T-helper 22 cell (primary cell): ENCODE measurements at places on chromosomes 16 and 17.

- DNase-seq = no peak
These were observed 20.0 kb upstream of the CACNG4 start for GRCh38 chr17:66944351-66945146.

- no peak for DNase-seq
These were observed at the start of gene JPH3 for GRCh38 chr16:87602001-87602775. JPH3 (plus strand) TSS chr16:87602508; CDS start chr16:87603147, 639 bp downstream.

DNA sequence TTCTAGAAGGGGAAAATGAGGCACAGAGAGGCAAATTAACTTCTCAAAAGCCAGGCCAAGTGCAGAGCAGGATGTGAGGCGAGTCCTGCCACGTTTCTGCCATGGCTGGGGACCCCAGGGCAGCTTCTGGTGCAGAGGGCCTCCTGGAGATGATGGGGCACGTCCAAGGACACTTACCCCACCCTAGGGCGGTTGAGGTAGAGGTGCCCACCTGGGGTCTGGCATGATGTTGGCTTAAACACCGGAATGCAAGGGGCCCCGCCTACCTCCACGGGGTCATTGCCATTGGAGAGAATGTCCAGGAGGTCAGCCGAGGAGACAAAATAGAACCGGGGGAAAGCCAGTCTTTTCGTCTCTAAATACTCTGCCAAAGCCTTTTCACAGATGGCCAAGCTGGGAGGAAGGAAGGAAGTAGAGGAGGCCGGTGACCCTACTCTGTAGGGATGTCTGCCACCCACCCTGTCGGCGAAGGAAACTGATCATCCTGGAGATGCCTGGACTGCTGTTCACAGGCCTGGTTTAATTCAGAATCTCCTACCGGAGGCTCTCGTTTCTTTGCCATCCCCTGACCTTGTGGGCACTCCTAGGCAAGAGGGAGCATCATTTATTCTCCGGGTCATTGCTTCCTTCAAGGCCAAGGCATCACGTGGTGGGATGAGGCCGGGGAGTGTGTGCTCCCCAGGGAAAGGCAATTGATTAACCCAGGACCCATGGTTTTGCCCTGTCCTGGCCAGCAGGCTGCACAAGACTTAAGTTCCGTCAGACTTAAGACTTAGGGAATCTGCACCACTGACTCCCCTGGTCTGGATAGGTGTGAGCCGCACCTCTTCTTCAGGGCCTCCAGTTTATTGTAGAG is 70.5 kb downstream of the DNAH17 start:
- DNase-seq = no peak

GRCh38 chr17:50468304-50469207 is at the start of gene CHAD:
CHAD (minus strand) TSS chr17:50468880; CDS start chr17:50468813, 67 bp downstream.
- DNase-seq = no peak

- DNase-seq = no peak
These were observed 3.9 kb downstream of the GFAP start for GRCh38 chr17:44911133-44912001.

DNA sequence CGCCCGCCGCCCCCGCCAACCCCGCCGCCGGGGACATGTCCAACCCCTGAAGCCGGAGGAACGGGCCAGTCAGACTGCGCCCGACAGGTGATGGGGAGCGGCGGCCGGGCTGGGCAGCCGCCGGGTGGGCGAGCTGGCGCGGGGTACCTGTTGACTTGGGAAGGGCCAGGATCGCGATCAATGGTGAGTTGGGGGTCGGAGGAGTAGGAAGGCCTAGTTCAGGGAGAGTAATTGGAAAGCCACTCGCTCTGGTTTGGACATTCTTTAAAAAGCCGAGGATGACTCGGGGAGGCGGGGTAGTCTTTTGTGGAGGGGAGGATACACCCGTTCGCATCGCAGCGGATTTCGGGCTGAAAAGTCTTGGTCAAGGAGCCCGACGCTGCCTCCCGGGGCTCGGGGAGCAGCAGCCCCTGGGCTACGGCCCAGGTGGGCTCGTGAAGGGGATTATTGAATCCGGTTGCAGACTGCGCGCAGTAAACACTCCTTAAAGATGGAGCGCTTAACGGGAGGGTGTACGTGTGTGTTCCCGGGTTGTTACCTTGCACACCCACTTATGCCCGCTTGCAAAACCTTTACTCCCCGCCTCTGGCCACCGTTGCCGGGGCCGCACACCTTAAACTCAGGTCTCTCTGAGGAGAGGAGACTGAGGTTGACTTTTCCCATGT is 123.8 kb downstream of the GOSR1 start:
- DNase-seq = no peak

DNA sequence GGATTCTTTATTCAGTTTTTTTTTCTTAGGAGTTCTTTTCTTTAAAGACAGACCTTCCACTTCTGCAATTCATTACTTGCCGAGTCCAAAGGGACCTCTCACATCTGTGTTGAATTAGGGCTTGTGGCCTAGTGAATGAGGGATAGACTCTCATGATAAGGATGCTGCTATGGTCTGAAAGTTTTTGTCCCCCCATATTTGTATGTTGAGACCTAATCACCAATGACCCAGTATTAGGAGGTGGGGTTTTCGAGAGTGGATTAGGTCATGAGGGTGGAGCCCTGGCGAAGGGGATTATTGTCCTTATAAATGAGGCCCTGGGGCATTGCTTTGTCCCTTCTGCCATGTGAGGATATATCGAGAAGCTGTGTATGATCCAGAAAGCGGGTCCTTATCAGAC is 9.5 kb downstream of the KRT12 start:
- DNase-seq = no peak

GRCh38 chr16:65038100-65038499 is 83.8 kb downstream of the CDH11 start:
- DNase-seq = no peak

- no peak for DNase-seq
These were observed 19.2 kb downstream of the ACTG1 start for GRCh38 chr17:81493198-81494038.

DNA sequence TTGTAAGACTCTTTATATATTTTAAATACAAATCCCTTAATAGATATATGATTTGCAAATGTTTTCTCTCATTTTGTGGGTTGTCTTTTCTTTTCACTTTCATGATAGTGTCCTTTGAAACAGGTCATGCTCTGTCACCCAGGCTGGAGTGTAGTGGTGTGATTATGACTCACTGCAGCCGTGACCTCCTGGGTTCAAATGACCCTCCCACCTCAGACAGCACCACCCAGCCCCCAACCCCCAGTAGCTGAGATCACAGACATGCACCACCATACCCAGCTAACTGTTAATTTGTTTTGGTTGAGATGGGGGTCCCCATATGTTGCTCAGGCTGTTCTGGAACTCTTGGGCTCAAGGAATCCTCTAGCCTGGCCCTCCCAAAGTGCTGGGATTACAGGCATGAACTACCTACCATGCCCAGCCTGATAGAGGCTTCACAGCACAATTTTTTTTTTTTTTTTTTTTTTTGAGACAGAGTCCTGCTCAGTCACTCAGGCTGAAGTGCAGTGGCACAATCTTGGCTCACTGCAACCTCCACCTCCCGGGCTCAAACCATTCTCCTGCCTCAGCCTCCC is 18.5 kb upstream of the TMIGD1 start:
- DNase-seq = no peak

DNA sequence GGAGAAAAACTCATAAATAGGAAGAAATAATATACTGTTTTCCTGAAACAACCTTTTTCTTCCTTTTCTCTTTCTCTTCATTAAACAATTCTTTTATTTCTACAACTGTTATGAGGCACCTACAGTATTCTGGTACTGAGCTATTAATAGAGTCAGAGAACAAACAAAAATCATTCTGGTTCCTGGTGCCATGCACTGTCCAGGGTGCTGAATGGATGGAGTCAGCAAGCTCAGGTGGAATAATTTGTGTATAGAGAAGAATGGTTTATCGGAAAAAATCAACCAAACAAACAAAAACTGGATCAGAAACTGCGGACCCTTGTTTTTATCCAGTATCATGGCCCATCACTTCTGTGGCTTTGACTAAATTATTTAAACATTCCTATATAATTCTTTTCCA is 430.3 kb upstream of the GOT2 start:
- DNase-seq = no peak

GRCh38 chr17:27504188-27504995 is 48.1 kb downstream of the KSR1 start:
- no peak for DNase-seq

DNA sequence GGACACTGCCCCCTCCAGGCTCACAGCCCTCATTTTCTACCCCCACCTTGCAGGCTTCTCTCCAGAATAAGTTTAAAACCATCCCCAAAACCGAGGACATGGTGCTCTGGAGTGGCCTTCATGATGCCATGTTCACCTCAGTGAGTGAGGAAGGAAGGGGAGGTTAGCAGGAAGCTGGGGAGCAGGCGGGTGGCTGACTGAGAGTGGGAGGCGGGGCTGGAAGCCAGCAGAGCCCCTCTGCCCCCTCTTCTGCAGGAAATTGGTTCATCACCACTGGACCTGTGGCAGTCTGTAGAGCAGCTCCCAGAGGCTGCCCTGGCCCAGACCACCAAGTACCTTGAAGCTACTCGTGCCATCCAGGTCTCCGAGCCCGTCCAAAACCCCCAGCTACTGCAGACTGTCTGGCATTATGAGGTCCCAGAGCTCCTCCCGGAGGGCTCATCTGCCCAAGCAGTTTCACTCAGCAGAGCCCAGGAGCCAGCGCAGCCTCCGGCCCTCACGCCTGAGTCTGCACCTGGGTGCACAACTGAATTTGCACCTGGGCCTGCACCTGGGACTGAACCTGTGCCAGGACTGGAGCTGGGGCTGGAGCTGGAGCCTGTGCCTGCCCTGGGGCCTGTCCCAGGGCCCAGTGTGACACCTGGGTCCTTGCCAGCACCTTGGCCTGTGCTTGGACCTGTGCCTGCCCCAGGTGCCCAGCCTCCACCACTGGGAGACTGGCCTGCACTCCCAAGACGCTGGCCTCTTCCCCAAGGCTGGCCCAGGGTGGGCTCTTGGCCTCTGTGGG is 19.0 kb downstream of the C16orf96 start:
- DNase-seq = no peak

- DNase-seq = no peak
These were observed 2.9 kb downstream of the IL34 start for GRCh38 chr16:70649300-70649699.

DNA sequence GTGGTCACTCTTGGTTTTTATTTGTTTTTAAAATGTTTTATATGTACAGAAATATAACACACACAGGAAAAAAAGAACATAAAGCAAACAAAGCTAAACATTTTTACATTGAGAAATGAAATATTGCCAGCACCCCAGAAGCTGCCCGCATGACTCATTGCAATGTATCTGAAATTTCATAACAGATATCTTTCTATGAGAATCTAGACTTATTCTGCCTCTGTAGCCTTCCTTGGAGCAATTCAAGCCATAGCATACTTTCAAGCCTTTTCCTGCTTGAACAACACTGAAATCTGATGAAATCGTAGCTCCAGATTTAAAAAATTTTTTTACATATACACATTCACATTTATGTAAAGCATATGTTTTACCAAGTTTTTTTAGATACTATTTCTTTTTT is 86.9 kb downstream of the RBBP6 start:
- DNase-seq = no peak

DNA sequence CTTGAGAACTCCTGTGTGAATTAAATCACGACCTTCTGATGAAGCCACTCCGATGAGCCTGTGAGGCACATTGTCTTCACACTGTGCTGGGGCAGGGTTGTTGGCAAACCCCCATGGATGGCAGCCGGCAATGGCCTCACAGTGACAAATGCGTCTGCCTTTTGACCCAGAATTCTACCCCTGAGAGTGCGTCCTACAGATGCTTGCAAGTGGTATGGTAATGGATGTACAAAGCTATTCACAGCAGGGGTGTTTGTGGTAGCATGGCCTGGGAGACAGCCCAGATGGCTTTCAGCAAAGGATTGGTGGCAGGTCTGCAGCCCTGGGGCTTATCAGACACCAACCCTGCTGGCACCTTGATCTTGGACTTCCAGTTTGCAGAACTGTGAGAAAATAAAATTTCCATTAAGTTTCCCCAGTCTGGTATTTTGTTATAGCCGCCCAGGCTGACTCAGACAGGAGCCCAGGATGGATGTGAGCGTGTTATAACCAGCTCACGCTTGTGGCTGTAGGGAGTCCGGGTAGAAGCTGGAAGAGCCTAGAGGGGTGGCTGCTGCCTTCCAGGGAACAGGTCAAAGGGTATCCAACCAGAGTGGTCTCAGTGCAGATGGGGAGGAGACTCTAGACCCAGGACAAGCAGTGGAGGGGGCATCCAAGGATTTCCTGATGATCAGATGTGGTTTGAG is 10.1 kb downstream of the AFMID start:
- DNase-seq = no peak

DNA sequence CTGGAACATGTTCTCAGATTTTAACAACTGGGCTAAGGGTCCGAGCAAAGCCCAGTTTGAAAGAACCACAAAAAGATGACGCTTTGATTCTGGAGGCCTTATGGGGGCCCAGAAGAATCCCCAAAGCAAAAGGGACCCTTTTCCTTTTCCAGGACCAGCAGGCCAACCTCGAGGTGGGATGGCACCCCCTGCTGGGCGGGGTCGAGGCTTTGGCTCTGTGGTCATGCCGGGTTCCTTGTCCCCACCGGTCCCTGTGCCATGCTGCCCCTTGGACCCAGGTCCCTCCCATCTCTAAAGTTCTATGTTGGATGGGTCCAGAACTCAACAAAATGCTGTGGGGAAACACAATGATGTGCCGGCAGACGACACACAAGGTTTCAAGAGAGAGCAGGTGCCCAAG is 30.9 kb downstream of the TMEM204 start:
- no peak for DNase-seq

DNA sequence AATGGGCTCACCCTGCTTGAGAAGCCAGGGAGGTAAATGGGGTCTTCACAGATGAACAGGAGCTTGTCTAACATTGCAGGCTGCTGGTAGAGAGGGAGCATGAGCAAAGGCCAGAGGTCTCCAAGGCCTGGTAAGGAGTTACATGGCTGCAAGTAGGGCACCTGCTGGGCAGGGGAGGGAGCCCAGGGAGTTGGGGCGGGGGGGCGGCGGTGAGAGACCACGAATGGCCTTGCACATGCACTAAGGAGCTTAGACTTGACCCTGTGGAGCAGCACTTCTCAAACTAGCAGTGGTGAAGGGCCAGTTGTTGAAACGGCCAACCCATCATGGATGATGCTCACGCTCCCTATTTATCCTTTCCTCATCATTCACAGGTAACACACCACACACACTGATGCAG is 38.4 kb downstream of the ERN1 start:
- DNase-seq = no peak

GRCh38 chr16:57693550-57693949 is 1.1 kb upstream of the DRC7 start:
- DNase-seq = no peak

GRCh38 chr16:88957887-88958577 is 19.0 kb downstream of the CBFA2T3 start:
- no peak for DNase-seq

DNA sequence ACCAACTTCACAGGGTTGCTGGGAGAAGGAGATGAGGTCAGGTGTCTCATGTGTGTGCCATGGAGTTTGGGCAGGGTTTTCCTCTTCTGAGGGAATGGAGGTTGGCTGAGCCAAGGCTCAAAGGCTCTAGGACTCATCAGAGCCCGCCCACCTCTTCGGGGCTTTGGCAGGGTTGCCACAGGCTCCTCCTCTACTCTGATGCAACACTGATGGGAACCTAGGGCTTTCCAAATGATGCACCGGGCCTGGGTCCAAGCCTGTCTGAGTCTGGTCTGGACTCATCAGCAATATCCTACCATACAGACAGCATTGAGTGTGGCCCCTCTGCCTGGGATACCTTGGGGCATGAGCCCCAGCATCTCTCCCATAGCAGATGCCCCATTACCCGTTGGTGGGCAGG is 59.5 kb upstream of the LHX1 start:
- DNase-seq = no peak

- no peak for DNase-seq
These were observed 2.1 kb downstream of the IGFALS start for GRCh38 chr16:1791256-1791942.

GRCh38 chr16:87407511-87408112 is 15.5 kb downstream of the MAP1LC3B start:
- no peak for DNase-seq
